Activated naive CD8-positive, alpha-beta T cell treated with anti-CD3 and anti-CD28 coated beads for 36 hours (primary cell): ENCODE measurements at places on chromosomes 3 and 15. TPM values are rescaled to one million over a fixed set of nuclear protein-coding genes. Genes with fewer than 3 reads are reported as not detected.
A peak's percentile ranks its signal among the peaks of the same experiment; 100 is the strongest.

DNA sequence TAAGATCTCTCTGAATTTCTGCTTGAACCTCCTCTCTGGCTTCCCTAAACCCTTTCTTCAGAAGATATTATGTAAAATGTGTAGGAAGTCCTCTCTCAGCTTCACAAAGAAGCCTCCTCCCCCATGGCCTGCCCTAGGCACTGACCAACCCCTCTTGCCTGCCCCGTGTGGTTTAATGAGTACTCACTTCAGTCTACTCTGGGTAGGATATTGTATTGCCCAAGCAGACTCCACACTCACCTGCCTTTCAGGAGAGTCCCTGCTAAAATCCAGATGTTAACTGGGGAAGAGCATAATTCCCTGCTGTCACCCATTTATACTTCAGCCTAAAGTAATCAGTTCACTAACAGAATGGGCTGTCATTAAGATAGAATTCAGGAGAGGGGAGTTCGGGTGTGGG is 2.6 kb upstream of the AGBL1 start:
- no peak overlapping the region for H3K27ac ChIP-seq
- no peak for DNase-seq
- no peaks in the 10 kb centered on the region for H3K4me1 ChIP-seq
- peaks cover 5% of the 10 kb centered on the region for H3K27me3 ChIP-seq
- no peak overlapping the region for H3K4me3 ChIP-seq

GRCh38 chr3:187181454-187182170 is 15.7 kb upstream of the RTP1 start:
- no peaks in the 10 kb centered on the region for H3K4me1 ChIP-seq
- no peaks in the 10 kb centered on the region for H3K36me3 ChIP-seq
- H3K27ac ChIP-seq: no peak overlapping the region

DNA sequence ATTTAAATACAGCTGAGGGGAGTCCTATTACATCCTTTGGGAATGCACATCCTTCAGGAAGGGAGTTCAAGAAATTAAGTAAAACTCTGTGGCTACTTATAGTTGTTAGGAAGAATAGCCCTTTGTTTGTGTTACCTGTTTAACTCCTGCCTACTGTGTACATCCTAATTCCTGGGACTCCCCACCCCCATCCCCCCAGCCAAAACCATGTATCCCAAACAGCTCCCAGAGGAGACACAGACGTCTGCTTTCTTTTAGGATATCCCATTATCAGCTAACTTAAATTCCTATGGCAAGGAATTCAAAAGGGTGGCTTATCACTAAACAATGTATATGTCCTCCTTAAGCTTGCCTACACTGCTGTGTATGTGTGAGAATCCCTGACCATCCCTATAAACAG is 581.7 kb downstream of the DIPK2A start:
- no peak overlapping the region for H3K27ac ChIP-seq
- no peak overlapping the region for H3K4me3 ChIP-seq
- no peaks in the 10 kb centered on the region for H3K36me3 ChIP-seq
- no peak for DNase-seq

DNA sequence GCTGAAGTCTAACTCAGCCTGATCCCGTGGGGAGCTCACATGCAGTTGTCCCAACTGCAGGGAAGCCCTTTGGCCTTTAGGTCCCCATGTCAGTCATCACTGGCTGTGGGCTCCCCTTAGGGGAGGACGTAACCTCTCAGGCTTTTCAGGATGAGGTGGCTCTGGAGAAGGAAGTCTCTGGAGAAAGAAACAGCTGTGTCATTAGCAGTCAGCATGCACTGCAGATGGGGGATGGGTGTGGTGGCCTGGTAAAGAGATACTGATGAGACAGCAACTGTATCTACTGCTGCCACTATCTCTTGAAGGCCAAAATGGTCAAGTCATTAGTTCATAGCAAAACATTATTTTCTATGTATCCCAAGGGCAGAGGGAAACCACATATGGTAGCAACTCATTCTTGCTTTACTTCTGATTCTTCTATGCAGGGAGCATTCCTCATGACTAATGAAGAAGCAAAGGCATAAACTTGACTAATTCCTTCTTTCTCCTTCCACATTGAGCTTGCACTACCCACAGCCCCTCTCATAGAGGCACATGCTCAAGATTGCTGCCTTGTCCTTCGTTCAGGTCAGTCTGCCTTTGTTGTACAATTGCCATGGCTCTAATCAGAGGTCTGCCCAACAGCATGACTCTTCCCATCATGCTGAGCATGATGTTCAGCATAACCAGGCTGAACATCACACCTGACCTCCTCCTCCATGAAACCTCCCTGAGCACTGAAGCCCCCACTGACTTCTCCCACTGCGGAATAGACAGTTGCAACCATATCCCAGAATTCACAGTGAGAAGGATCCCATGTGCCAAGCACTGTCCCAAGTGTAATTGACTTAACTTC is 47.8 kb upstream of the TMEM158 start:
- H3K27me3 ChIP-seq: peaks cover 5% of the 10 kb centered on the region
- no peak overlapping the region for H3K4me3 ChIP-seq
- no peak overlapping the region for H3K27ac ChIP-seq
- no peaks in the 10 kb centered on the region for H3K4me1 ChIP-seq
- DNase-seq: no peak

- no peak overlapping the region for H3K27ac ChIP-seq
- H3K36me3 ChIP-seq: no peaks in the 10 kb centered on the region
- H3K4me3 ChIP-seq: no peak overlapping the region
- no peaks in the 10 kb centered on the region for H3K4me1 ChIP-seq
- DNase-seq: no peak
Measured at GRCh38 chr3:180543877-180544276, 58.1 kb upstream of the TTC14 start.

GRCh38 chr3:184812662-184813042 is 686 bp downstream of the VPS8 start:
- peak overlapping the region; percentile 97 for H3K27ac ChIP-seq
- peaks cover 10% of the 10 kb centered on the region for H3K36me3 ChIP-seq
- H3K4me3 ChIP-seq: peak overlapping the region; percentile 98
- peaks cover 4% of the 10 kb centered on the region for H3K27me3 ChIP-seq
- peaks cover 52% of the 10 kb centered on the region for H3K4me1 ChIP-seq

Gene IL5RA
- total RNA-seq: not detected

DNA sequence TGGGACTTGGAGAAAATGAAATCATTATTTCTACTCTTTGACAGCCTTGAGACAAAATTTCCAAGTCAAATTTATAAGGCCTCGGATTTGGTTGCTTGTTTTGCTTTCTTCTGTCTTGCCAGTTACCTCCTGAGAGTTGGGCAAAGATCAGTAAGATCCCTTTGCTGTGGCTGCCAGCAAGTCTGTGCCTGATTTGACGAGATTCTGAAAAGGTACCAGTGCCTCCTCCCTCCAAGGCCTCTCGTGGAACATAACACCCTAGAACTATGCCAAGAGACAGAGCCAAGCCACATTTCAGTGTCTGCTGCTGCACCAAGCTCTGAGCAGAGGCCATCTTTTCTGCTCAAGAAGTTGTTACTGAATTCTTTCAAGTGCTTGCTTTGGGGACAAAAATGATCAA is 61.0 kb downstream of the GTPBP8 start:
- H3K4me3 ChIP-seq: no peak overlapping the region
- H3K36me3 ChIP-seq: peaks cover 5% of the 10 kb centered on the region

DNA sequence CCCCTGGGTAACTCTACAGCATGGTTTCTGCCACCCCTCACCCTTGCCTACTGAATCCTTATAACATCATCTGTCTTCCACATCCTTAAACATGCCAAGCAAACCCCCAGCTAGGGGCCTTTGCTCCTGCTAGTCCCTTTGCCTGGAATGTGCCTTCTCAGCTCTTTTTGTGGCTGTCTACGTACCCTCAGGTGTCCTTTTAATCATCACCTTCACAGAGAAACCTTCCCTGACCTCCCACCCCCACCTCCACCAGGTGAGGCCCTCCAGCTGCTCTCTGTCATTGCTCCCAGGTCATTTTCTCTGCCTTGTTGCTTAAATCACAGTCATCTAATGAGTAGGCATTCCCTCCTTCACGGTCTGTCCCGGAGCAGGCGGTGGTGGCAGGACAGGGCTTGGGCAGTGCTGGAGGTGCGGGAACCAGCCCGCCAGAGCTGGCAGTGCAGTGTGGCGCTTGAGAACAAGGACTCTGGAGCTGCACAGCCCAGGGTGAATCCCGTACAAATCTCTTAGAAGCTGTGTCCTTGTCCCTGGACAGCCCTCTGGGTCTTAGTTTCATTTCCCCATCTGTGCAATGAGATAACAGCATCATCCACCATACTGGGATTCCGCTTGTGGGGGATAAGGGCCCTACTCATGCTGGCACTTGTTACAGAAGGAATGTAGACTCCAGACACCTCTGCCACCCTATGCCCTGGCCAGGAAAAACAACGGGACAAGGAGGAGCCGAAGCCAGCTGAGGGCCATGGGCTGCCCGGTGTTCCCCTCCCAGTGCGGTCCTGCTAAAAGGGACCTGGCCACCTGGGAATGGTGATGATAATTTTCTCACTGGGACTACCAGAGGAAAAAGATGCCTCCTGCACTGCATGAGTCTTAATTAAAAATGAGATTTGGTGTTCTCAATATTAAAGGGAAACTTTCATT is 52.1 kb upstream of the IQSEC1 start:
- H3K4me3 ChIP-seq: no peak overlapping the region
- no peak for DNase-seq
- no peaks in the 10 kb centered on the region for H3K4me1 ChIP-seq
- H3K27me3 ChIP-seq: no peaks in the 10 kb centered on the region
- no peak overlapping the region for H3K27ac ChIP-seq
- H3K36me3 ChIP-seq: no peaks in the 10 kb centered on the region

- H3K27ac ChIP-seq: peak overlapping the region; percentile 99
- H3K27me3 ChIP-seq: no peaks in the 10 kb centered on the region
- peak overlapping the region; percentile 41 for H3K4me3 ChIP-seq
- peaks cover 72% of the 10 kb centered on the region for H3K36me3 ChIP-seq
- H3K4me1 ChIP-seq: peaks cover 63% of the 10 kb centered on the region
Measured at GRCh38 chr3:150737874-150738679, 24.9 kb downstream of the SIAH2 start.

Gene SLC27A2
- total RNA-seq: 15.0 TPM

DNA sequence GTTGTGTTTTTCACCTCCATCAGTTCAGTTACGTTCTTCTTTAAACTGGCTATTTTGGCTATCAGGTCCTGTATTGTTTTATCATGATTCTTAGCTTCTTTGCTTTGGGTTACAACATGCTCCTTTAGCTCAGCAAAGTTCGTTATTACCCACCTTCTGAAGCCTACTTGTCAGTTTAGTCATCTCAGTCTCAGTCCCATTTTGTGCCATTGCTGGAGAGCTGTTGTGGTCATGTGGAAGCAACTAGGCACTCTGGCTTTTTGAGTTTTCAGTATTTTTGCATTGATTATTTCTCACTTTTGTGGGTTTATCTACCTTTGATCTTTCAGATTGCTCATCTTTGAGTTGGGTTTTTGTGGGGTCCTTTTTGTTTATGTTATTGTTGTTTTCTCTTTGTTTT is 151.3 kb downstream of the CFAP20DC start:
- no peak for DNase-seq
- peaks cover 25% of the 10 kb centered on the region for H3K27me3 ChIP-seq
- H3K4me1 ChIP-seq: peaks cover 18% of the 10 kb centered on the region
- no peak overlapping the region for H3K4me3 ChIP-seq
- no peaks in the 10 kb centered on the region for H3K36me3 ChIP-seq
- H3K27ac ChIP-seq: no peak overlapping the region

GRCh38 chr3:16338999-16339398 is 74.0 kb downstream of the OXNAD1 start:
- H3K4me3 ChIP-seq: no peak overlapping the region
- H3K36me3 ChIP-seq: peaks cover 70% of the 10 kb centered on the region
- no peak for DNase-seq
- H3K27ac ChIP-seq: peak overlapping the region; percentile 83

DNA sequence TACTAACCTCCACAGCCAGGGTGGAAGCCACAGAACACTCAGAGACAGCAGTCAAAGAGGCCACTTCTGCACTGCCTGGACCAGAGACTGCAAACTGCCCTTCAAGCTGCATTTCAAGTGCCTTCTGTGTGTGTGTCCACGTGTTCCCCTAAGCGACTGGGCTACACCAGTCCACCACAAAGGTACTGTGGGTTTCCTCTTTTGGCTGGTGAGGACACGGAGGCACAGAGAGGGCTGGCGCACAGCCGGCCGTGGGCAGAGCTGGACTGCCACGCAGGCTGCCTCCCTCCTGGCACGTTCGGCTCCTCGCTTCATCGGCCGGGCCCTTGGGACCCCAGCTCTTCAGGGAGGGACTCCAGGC is 60.9 kb downstream of the MGLL start:
- peaks cover 7% of the 10 kb centered on the region for H3K27me3 ChIP-seq
- no peak overlapping the region for H3K4me3 ChIP-seq
- H3K27ac ChIP-seq: no peak overlapping the region
- H3K4me1 ChIP-seq: peaks cover 17% of the 10 kb centered on the region
- no peak for DNase-seq

- H3K4me1 ChIP-seq: peaks cover 2% of the 10 kb centered on the region
- H3K27ac ChIP-seq: no peak overlapping the region
- H3K4me3 ChIP-seq: no peak overlapping the region
- no peak for DNase-seq
Measured at GRCh38 chr3:21326704-21327475, 424.1 kb downstream of the ZNF385D start.

Gene LRRC15
- not detected for total RNA-seq

- no peak for DNase-seq
- no peak overlapping the region for H3K27ac ChIP-seq
- H3K4me1 ChIP-seq: peaks cover 5% of the 10 kb centered on the region
- no peak overlapping the region for H3K4me3 ChIP-seq
- peaks cover 26% of the 10 kb centered on the region for H3K27me3 ChIP-seq
Measured at GRCh38 chr3:44184319-44184953, 57.2 kb upstream of the TOPAZ1 start.

GRCh38 chr3:181619897-181620296 is 91.8 kb upstream of the SOX2 start:
- H3K4me1 ChIP-seq: no peaks in the 10 kb centered on the region
- H3K36me3 ChIP-seq: no peaks in the 10 kb centered on the region

- no peaks in the 10 kb centered on the region for H3K36me3 ChIP-seq
- H3K4me3 ChIP-seq: no peak overlapping the region
- no peak for DNase-seq
- H3K27ac ChIP-seq: no peak overlapping the region
- no peaks in the 10 kb centered on the region for H3K27me3 ChIP-seq
Measured at GRCh38 chr3:162892921-162893793, 1396.5 kb downstream of the OTOL1 start.

Gene ZNF502
- 3.0 TPM for total RNA-seq

Gene NANOGP8
- total RNA-seq: not detected

- H3K36me3 ChIP-seq: no peaks in the 10 kb centered on the region
- no peaks in the 10 kb centered on the region for H3K27me3 ChIP-seq
- H3K4me3 ChIP-seq: no peak overlapping the region
- H3K4me1 ChIP-seq: no peaks in the 10 kb centered on the region
Measured at GRCh38 chr15:48592221-48592731, 53.2 kb downstream of the FBN1 start.

Gene WNT5A
- not detected for total RNA-seq

GRCh38 chr3:123088387-123088786 is 21.6 kb downstream of the PDIA5 start:
- H3K27ac ChIP-seq: no peak overlapping the region
- H3K4me3 ChIP-seq: no peak overlapping the region
- no peak for DNase-seq
- peaks cover 32% of the 10 kb centered on the region for H3K4me1 ChIP-seq
- peaks cover 22% of the 10 kb centered on the region for H3K36me3 ChIP-seq
